ENCODE measurements at places on chromosomes 6 and 20.

- no peak for DNase-seq
These were observed 131.4 kb upstream of the TRAF3IP2 start for GRCh38 chr6:111737065-111737521.

DNA sequence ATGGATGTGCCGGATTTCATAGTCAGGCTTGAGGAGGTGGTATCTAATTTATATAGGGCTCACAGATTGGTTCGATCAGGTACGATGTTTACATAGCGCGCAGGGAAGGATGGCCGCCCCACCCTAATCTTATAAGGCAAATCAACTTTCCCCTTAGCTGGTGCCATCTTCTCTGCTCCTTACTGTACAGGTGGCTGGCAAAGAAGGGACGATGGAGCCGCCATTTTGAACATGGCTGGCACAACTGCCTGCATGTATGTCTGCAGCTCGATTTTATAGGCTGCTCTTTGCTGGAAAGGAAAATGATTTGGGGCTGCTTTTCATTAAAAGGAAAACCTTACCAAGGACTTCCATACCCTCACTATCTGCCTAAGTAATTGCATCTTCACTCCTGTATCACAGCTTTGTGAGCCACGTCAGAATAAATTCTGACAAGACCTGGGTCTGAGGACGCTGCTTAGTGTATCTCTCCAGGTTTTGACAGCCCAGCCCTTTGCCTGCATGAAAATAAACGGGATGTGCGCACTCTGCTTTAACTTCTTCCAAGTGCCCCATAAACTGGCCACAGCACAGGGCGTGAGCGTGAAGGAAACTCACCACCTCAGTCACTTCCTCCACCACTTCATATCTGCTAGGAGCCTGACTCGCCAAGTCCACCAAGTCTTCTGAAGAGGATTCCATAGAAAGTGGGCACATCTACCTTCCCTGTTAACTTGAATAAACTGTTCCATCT lies 109.4 kb upstream of the ARMC2 start:
- DNase-seq: no peak

DNA sequence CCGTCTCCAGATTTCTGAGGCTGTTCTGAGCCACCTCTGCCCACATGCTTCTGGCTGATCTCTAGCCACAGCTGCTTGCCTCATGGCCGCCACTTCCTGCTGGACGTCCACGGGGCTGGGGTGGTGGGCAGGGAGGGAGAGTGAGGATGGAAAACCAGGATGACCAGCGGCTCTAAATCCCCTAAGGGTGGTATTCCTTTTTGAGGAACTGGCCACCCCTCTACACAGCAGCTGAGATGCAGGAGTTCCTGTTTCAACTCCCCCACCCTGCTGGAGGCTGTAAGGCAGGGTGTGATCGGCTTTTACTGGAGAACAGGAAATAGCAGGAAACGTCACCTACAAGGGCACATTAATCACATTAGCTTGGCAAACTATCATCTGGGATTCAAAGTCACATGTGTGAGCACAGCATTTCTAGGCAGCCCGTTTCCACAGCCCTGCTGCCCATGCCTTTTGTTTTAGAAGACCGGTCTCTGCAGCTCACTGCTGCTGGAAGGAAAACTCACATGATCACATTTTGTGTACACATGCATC lies 181.6 kb upstream of the ECI2 start:
- DNase-seq: no peak

GRCh38 chr20:9409981-9410380 lies 104.4 kb upstream of the LAMP5 start:
- no peak for DNase-seq

- no peak for DNase-seq
These were observed 31.1 kb downstream of the SNHG17 start for GRCh38 chr20:38404016-38404415.
